ENCODE measurements at places on chromosomes 11 and 22.

DNA sequence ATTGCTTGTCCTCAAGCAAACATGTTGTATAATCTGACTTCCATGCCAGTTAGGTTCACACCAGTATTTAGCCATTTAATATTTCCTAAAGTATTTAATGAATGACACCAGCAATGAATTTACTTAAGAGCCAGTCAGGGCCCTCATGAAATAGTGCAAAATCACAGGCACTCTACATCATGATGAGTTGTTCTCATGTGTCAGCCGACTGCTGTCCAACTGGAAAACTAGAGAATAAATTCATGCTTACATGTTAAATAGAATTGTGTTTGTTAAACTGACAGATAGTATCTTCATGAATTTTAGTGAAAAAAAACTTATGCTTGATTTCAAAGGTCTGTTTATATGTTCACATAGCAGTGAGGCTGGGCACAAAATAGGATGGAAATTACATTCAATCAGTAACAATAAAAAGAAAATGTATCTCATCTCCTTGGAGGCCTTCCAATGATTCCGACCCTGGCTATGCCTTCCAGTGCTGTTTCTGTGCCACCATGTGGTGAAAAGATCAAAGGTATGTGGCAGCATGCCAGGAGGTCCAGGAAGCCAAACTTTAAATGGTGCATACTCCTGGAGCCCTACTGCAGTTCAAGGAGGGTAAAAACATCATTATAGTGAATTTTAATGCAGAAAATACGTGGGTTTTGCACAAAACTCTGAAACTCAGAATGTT is 45.2 kb downstream of the CTSC start:
- DNase-seq = no peak

- DNase-seq = no peak
Measured at GRCh38 chr22:37079668-37080171, 28.2 kb downstream of the KCTD17 start.

DNA sequence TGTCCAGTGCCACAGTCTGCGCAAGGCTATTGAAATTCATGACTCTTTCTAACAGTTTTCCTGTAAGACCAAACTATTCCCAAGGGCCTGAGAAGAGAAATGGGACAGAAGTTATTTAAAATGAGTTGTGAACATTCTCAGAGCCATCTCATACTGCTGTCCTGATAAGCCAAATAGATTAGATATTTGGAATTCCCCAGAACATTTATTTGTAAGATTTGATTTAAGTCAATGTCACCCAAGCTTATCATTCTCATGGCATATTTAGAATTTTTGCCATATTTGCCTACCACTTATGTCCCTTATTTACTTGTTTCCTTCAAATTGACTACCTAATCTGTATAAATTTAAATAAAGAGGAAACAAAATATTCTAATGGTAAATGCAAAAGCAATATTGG is 82.4 kb downstream of the NAV2 start:
- DNase-seq = no peak

DNA sequence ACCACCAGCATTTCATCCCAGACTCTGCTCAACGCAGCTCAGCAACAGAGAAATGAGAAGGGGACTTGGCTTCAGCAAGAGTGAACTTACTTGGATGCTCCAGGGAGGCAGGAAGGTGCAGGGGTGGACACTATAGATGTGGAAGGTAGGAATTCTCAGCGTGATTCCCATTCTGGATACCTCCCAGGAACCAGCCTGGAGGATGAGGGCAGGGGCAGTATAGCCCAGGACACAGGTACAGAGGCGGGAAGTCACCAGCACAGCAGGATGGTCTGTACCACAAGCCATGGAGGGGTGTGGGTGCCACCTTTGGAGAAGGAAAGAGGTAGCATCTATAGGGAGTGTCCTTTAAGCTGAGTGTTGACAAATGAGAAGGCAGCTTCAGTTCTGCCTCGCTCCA is 1275.2 kb downstream of the TBC1D22A start:
- no peak for DNase-seq

DNA sequence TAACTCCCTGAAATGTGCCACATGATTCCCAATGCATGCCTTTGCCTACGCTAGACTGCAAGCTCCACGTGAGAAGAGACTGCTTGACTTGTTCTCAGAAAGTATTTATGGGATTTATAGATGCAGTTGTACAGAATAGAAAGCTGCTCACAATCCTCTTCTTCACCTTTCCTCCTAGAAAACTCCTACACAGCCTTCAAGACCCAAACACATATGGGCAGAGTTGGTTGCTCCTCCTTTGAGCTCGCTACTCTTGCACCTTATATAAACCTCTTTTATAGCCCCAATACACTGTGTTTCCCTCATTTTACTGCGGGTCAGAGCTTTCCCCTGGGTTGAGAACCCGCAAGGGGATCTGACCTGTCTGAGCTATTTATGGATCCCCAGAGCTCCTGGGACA is 16.4 kb downstream of the C1QTNF6 start:
- DNase-seq = no peak

GRCh38 chr11:107385361-107385981 is 72.2 kb downstream of the CWF19L2 start:
- peak; percentile 70 for DNase-seq

All from fibroblast of the conjunctiva (primary cell).